K562 (cell line): ENCODE measurements at places on chromosomes 5 and 9. TPM values are rescaled to one million over a fixed set of nuclear protein-coding genes. Genes with fewer than 3 reads are reported as not detected.

Gene CCL21
- total RNA-seq, result 0.34 TPM in 1 of 2 replicates, not detected in the other

Gene S100Z
- 0.36 TPM in 1 of 2 replicates, not detected in the other for total RNA-seq

Gene PCDHB3
- total RNA-seq, result not detected in 2 replicates

Gene NUTM2G
- not detected in 2 replicates for total RNA-seq

Gene C9orf153
- total RNA-seq, result not detected in 2 replicates

Gene SH2D3C
- 0.83 and 0.89 TPM in 2 replicates for total RNA-seq

Gene FOXD4L3
- not detected in 2 replicates for total RNA-seq

Gene BAG1
- total RNA-seq, result 86.6 and 94.5 TPM in 2 replicates

Gene SOHLH1
- 0.29 TPM in 1 of 2 replicates, not detected in the other for total RNA-seq

Gene OR1J2
- total RNA-seq, result not detected in 2 replicates

Gene ZDHHC11
- 2.2 and 2.3 TPM in 2 replicates for total RNA-seq

Gene KIF4B
- total RNA-seq, result 0.07 TPM in 1 of 2 replicates, not detected in the other

Gene KIF27
- 0.85 and 0.98 TPM in 2 replicates for total RNA-seq

Gene SRD5A1
- total RNA-seq, result 22.1 and 22.2 TPM in 2 replicates

Gene ANXA1
- total RNA-seq, result 407 and 423 TPM in 2 replicates

Gene TAS2R1
- not detected in 2 replicates for total RNA-seq

Gene SPATA31C1
- total RNA-seq, result 0.07 TPM in 1 of 2 replicates, not detected in the other

Gene KCNT1
- total RNA-seq, result not detected in 2 replicates

Gene PCDHB6
- total RNA-seq, result not detected in 2 replicates

Gene PAEP
- 0.51 and 0.69 TPM in 2 replicates for total RNA-seq

Gene NSD1
- total RNA-seq, result 51.0 and 54.3 TPM in 2 replicates

Gene RNF183
- 0.22 TPM in 1 of 2 replicates, not detected in the other for total RNA-seq

Gene ATP10B
- 0.04 and 0.07 TPM in 2 replicates for total RNA-seq

Gene SPINK5
- 0.29 TPM in 2 replicates for total RNA-seq

Gene ZNF366
- total RNA-seq, result not detected in 2 replicates

Gene CD74
- 4.8 and 6.0 TPM in 2 replicates for total RNA-seq

Gene ROPN1L
- 0.31 and 0.36 TPM in 2 replicates for total RNA-seq

Gene HTR1A
- total RNA-seq, result not detected in 2 replicates

Gene SLC28A3
- not detected in 2 replicates for total RNA-seq

Gene SLC23A1
- total RNA-seq, result 0.40 TPM in 1 of 2 replicates, not detected in the other

Gene PRSS3
- 0.42 and 1.3 TPM in 2 replicates for total RNA-seq

Gene RUSC2
- 11.9 and 12.8 TPM in 2 replicates for total RNA-seq

Gene PLAC8L1
- total RNA-seq, result 0.27 TPM in 1 of 2 replicates, not detected in the other

Gene SPINK6
- not detected in 2 replicates for total RNA-seq

Gene HINT2
- total RNA-seq, result 34.2 and 40.5 TPM in 2 replicates

Gene ADRA1B
- not detected in 2 replicates for total RNA-seq

Gene DRD1
- not detected in 2 replicates for total RNA-seq
